Activated CD8-positive, alpha-beta memory T cell treated with anti-CD3 and anti-CD28 coated beads, Interleukin-2, amount 10 ng/mL, durations not matched to agents 7 days and 5 days (primary cell): ENCODE measurements at places on chromosomes 7 and 10. TPM values are rescaled to one million over a fixed set of nuclear protein-coding genes. Genes with fewer than 3 reads are reported as not detected.

The FAM25A gene
- not detected for total RNA-seq

DNA sequence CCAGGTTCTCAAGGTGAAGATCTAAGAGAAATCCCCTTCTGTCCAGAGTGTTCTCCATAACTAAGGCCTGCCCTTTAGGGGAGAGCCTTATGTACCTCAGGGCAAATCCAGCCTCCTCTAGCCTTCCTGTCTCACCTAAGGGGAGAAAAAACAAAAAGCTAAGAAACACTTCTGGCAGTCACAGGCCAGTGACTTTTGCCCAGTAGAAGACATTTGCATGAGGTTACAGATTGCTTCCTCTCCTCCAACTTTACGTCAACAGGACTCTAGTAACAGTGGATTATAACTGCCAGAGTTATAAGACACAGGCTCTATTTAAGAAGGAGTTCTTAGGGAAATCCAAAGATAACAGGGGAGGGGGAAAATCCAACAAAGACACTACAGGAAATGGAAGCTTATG lies 15.9 kb upstream of the FAM241B start:
- H3K27me3 ChIP-seq = peaks cover 14% of the 10 kb centered on the region
- no peaks in the 10 kb centered on the region for H3K4me1 ChIP-seq
- H3K4me3 ChIP-seq = no peak overlapping the region
- DNase-seq = no peak
- H3K27ac ChIP-seq = no peak overlapping the region

GRCh38 chr7:146057958-146058357 lies 58.6 kb upstream of the CNTNAP2 start:
- H3K4me1 ChIP-seq = no peaks in the 10 kb centered on the region
- DNase-seq = no peak
- H3K27me3 ChIP-seq = no peaks in the 10 kb centered on the region
- no peak overlapping the region for H3K4me3 ChIP-seq

GRCh38 chr10:122083478-122084025 lies 94.6 kb downstream of the TACC2 start:
- no peaks in the 10 kb centered on the region for H3K27me3 ChIP-seq
- H3K36me3 ChIP-seq = no peaks in the 10 kb centered on the region
- no peak for DNase-seq
- no peaks in the 10 kb centered on the region for H3K4me1 ChIP-seq
- no peak overlapping the region for H3K4me3 ChIP-seq

- no peak overlapping the region for H3K27ac ChIP-seq
- no peaks in the 10 kb centered on the region for H3K27me3 ChIP-seq
These were observed 22.7 kb downstream of the HKDC1 start for GRCh38 chr10:69242852-69243212.

DNA sequence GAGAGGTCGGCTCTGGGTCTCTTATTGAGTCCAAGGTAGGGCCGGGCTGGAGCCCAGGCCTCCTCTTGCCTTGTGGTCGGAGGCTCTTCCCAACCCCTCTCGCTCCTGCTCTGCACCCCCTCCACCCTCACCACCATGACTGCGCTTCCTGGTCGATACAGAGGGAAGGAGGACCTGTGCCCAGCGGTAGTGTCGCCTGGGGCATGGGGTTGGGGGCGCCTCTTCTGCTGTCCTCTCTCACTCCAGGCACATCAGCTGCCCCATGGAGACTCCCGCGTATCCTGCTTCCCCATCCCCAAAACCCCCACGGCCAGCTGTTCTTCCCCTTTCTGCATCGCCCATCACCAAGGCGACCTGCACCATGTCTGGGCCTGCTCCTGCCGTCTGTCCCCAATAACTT lies 44.4 kb downstream of the TMEM270 start:
- no peak for DNase-seq
- no peak overlapping the region for H3K27ac ChIP-seq
- H3K27me3 ChIP-seq = no peaks in the 10 kb centered on the region
- H3K4me1 ChIP-seq = no peaks in the 10 kb centered on the region
